Activated naive CD4-positive, alpha-beta T cell treated with anti-CD3 and anti-CD28 coated beads for 36 hours (primary cell): ENCODE measurements at places on chromosomes 12 and 14.
A peak's percentile ranks its signal among the peaks of the same experiment; 100 is the strongest.

DNA sequence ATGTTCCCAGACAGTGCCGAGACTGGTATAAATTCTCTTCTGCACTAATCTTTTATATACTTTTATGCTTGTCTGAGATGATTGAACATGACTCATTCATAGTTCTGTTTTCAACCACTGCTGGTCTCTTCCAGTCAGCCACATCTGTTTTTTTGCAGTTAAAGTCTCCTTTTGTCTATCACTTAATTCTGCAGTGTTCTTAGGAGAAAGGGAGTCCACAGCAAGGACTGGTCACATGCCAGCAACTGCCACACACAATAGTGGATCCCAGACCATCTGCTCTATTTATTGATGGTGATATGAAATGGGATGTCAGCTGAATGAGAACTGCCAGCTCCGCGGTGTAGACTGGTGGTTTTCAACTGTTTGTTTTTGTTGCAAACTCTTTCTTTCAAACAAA, 379.8 kb downstream of the MED13L start:
- no peak for DNase-seq

DNA sequence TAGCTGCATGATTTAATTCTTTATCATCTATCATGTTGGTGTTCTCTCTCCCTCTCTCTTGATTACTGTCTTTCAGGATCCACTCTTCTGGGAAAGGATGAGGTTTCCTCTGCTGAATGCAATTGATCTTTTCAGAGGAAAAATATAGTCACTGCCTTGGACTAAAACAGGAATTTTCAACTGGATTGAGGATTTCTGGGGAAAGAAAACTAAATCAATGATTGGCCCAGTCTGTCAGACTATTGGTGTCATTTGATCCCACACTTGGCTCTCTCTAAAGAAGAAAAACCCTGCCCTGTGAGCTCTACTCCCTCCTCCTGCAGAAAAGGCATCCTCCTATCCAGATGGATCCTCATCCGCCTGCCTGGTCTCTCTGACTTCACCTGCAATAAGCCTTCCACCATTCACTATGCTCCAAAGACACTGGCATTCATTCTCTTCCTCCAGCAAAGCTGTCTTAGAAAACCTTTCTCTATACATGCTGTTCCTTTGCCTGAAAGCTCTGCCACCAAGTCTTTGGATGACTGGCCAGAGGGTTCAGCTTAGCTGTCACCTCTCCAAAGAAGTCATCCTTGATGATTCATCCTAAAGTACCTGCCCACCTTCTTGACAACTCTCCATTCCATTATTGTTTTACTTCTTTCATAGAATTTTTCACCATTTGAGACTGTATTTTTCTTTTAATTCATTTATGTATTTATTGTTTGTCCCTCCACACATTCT, 127.7 kb upstream of the CAND1 start:
- DNase-seq, result peak; percentile 33

DNA sequence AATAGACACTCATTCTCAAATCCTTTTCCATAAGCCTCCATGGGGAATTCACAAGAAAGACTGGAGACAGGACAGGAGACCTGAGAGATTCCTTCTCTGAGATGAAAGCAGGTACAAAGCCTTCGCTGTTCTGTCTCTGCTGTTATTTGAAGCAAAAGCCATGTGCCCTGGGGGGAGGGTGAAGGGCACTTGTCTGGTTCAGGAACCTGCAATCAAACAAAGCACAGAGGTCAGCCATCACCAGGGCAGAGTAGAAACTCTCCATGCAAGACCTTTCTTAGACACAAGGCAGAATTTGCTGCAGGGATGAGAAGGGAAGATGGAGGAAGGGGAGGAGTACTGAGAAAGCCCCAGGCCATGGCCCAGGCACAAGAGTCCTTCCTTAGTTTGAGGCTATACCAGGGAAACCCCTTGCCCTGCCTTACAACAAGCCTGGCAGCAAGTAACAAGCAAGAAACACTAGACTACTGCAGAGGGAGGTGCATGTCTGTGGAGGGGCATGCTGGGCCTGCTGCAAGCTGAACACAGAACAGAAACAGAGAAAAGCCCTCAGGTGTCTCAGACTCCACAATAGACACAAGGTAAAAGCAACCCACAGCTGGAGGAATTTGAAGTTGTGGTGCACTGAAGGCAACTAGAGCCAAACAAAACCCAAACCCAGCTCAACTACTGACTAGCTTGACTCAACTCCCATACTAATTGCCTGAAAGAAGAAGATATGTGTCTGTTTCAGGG, 7.8 kb upstream of the ART4 start:
- no peak for DNase-seq

DNA sequence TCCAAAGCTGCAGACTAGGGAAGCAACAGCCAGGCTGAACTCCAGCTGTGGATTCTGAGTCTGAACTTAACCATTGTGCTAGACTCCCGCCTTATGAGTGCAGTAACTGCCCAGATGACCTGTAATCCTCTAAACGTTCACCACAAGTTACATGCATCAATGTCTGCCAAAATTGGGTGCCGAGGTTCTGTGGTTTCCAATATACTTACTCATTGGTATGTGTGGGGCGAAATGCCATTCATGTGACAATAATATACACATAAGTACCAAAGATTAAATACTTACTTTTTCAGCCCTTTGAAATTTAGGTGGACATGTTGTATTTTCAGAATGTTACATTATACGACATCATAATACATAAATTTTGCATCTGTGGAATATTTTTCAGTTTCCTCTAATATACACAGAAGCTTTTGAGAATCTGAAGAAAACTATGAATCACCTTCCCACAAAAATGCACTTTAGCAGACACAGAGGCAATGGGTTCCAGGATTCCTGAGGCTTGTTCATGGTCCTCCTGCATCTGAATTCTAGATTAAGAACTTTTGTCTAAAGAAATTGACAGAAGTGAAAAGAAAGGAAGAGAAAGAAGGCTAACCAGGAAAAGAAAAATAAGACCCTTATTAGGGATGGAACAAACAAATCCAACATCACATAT, 31.7 kb downstream of the GRIP1 start:
- no peak for DNase-seq

GRCh38 chr14:101817501-101818001, 56.0 kb downstream of the PPP2R5C start:
- peak; percentile 57 for DNase-seq

DNA sequence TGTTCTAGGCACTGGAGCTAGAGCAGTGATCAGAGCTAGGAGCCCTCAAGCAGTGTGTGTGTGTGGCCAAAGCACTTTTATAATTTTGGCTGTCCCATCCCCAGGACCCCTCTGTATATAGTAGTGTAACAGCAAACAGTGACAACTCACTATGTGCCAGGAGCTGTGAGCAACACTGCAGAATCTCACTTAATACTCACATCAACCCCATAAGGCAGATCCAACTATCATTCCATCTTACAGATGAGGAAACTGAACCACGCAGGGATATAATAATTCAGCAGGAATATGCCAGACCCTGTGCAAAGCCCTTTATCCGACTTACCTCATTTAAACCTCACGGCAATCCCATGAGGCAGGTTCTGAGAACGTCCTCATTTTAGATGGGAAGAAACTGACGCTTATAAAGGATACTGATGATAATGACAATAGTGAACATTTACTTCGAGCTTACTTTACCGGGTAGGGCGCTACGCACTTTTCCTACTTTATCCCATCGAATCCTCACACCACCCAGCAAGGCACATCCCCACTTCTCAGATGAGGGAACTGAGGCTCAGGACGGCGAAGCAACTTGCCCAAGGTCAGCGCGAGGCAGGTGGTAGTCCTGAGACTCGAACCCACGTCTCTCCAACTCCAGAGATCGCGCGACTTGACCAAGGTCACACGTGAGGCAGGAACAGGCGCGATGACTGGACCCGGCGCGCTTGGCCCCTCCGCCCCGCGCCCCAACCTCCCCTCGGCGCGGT, 687 bp downstream of the RAB35 start:
- peak; percentile 50 for DNase-seq

DNA sequence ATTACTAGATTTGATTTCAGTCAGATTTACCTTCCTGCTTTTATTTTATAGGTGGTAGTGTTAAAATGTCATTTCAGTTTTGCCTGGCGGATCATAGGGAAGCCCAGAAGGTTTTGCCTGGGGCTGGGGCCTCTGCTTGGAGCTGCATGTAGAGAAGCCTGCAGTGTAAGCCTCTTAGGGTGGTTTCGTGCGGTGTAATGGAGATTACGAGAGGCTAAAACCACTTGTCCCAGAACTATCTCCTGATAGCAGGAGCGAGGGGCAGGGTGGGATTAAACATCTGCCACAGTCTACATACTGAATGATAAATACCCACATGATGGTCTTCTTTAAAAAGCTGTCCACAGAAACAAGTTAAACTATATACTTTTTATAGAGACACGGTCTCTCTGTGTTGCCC, 35.0 kb upstream of the DICER1 start:
- DNase-seq, result no peak

DNA sequence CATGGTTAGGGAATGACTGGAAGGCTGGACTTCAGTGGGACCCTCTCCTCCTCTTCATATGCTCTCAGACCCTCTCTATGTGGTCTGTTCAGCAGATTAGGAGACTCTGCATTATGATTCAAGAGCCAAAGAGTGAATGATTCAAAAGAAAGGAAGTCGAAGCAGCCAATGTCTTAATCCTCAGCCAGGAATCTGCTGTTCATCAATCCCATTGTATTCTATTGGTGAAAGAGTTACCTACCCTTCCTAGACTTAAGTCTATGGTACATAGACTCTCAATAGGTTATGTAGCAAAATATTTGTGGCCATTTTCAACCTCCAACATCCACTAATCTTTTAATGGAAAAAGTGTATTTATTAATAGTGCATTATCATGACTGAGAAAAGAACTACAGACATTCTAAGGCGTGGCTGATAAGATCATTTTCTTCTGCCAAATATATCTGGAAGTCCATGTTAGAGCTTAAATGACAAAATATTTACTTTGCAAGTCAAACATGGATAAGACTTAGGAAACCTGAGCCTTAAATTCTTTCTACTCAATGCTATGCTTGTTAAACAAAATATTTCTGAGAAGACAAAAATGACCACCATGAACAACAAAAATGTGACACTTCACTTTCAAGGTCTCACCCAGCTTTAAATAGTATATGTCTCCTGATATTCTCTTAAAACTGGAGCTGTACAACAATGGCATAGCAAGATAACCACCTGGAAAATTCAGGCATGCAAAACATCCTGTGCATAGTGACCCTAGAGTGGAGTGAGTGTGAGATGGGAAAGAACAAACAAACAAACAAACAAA, 1100.6 kb downstream of the GALC start:
- no peak for DNase-seq

- DNase-seq, result no peak
Observed at GRCh38 chr12:13816394-13816793, 165.0 kb downstream of the GRIN2B start.

- DNase-seq, result peak; percentile 41
Observed at GRCh38 chr12:11771356-11771755, 121.9 kb downstream of the ETV6 start.

DNA sequence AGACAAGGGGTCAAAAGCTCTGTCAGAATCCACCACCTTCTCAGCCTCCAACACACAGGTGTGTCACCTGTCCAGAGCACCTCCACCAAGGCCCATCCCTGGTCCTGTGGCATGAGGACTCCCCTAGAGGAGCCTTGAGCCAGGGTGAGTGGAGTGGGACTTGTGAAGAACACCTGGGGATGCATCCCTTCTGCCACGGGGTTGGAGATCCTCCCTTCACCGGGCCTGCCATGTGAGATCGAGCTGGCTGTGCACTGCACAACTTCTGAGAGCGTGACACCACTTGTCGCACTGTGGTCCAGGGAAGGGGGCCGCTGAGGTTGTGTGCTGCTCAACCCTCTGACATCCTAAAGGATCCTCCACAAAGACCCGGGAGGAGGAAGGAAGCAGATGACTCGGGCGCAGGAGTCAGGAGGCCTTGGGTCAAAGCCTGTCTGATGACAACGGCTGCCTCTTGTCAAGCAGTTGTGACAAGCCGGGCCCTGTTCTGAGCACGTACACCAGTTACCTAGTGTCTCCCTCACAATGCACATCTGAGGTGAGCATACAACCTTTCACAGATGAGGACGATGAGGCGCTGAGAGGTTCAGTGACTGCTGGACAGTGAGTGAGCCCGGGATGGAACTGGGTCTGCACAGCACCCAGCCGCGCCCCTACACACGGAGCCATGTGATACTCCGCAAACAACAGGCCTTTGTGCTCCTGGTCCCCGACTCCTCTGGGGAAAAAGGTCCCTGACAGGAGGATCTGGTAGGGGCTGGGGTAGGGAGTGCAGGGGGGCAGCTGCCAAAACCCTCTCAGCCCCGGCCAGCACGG, 35.6 kb downstream of the CHGA start:
- DNase-seq, result no peak

- peak; percentile 88 for DNase-seq
Observed at GRCh38 chr12:6423267-6424007, 21.3 kb upstream of the CD27 start.

DNA sequence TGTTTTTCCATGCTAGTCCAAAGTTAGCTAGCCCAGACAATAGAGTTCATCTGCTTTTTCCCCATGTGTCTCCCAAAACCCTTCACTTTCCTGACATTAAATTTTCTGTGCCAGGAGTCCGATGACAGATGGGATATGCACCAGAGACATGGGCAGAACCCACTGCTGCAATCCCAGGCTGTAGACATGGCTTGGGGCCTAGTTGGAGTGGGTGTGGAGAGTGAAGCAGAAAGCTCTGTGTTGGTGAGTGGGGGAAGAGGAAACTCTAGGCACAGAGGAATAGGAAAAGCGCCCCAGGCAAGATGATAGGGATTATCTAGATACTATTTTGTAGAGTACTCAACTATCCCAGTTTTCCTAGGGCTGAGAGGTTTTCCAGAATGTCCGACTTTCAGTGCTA, 4.8 kb upstream of the KRT74 start:
- DNase-seq, result no peak

DNA sequence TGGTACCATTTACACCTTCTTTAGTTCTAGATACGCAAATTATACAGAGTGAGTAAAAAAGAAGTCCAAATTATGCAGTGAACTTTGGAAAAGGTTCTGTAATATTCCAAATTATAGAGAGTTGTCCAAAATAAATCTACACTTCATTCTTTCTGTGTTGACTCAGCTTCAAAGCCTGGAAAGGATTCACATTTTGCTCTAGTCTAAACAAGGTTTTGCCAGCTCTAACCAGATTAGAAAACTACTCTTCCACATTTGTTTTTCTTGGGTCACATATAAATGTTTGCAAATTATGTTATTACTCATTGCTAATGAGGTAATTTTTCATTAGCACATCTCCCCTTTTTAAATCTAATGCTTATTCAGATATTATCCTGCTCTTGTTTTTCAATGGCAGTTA, 1562.4 kb upstream of the SEL1L start:
- DNase-seq, result no peak

- no peak for DNase-seq
Observed at GRCh38 chr12:131912518-131913274, 16.4 kb upstream of the PUS1 start.

- DNase-seq, result no peak
Observed at GRCh38 chr12:98295681-98296080, 219.7 kb upstream of the TMPO start.

DNA sequence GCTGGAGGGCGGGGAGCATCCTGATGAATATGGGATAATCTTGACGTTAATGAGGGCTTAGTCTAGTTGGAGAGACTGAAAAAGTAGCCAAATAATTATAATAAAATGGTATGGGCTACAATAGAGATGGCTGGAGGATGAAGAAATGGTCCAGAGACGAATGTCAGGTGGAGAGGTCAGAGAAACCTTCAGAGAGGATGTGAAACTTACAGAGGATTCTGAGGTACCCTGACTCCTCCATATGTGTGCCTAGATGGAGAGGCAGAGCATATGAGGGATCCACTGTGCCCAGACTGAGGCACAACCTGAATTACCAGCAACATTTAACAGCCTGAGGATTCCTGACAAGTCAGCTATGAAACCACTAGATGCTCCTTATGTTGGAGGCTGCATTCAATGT, 417.0 kb downstream of the ATP23 start:
- DNase-seq, result no peak

- no peak for DNase-seq
Observed at GRCh38 chr14:23465261-23465660, 4.2 kb upstream of the NGDN start.
